ENCODE measurements at places on chromosomes 2 and 18. TPM values are rescaled to one million over a fixed set of nuclear protein-coding genes. Genes with fewer than 3 reads are reported as not detected.

CTLA4 gene
- total RNA-seq, result 1.6 TPM

C2orf72 gene
- total RNA-seq, result 34.2 TPM

CNGA3 gene
- total RNA-seq, result not detected

LIMS3 gene
- total RNA-seq, result 3.1 TPM

RAB6C gene
- total RNA-seq, result 0.23 TPM

LYPD6 gene
- 30.1 TPM for total RNA-seq

INHA gene
- total RNA-seq, result 0.37 TPM

- no peak for DNase-seq
Observed at GRCh38 chr2:105869341-105869740, 124.6 kb downstream of the NCK2 start.

- DNase-seq, result no peak
Observed at GRCh38 chr2:102295566-102295965, 15.8 kb upstream of the IL1RL1 start.

DNA sequence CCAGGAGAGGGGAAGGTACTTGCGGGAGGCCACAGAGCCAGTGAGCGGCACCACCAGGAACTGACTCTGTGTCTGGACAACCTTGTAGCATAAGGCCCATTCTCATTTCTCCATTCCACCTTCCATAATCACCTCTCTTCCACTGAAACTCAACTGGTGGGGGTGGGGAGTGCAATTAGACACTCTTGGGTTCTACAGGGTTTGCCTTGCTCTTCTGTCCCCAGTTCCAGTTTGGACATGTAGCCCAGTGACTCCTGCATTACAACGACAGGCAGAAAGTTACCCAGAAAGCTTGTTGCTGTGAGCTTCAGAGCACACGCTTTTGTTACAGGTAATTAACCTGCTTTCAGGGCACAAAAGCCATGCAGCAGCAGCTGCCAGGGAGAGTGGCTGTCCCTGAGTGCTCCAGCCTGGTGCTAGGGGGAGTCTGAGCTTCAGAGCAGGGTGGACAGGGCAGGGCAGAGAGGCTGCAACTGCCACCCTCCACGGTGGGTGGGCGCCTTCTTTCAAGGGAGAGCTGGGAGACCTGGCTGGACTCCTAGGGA is 65.2 kb downstream of the COPS8 start:
- no peak for DNase-seq

DNA sequence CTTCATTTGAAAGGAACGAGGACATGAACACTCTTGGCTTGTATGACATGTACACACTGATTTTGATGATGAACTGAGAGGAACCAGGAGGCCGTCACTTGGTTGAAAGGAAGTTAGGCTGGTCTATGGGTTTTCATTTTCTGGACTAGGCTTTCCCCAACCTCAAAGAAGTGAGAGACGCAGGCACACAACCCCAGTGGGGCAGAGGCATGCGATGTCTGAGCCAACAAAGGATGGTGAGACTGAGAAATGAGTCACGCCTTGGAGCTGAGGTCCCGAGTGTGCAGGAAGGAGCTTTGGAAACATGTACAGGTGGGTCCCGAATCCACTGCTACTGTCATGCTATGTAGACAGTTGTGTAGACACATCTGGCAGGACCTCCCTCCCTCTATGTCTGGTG is 24.1 kb downstream of the SIGLEC15 start:
- no peak for DNase-seq

DNA sequence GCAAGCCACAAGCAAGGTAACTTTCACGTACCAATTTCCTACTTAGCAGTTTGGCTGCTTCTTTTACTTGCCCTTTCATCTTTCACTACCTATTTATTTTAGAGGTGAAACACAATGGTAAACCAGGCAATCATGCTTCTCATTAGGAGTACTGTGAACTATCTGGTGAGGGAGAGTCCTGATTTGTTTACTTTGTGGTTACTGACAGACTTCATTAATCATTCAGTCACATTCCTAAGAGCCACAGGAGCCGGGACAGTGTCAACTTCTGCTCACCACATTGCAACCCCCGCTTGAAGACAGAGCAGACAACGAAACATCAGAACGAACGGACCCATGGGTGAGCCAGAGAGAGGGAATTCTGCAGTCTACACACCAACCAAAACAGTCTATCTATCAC is 28.8 kb downstream of the TUBB6 start:
- no peak for DNase-seq

DNA sequence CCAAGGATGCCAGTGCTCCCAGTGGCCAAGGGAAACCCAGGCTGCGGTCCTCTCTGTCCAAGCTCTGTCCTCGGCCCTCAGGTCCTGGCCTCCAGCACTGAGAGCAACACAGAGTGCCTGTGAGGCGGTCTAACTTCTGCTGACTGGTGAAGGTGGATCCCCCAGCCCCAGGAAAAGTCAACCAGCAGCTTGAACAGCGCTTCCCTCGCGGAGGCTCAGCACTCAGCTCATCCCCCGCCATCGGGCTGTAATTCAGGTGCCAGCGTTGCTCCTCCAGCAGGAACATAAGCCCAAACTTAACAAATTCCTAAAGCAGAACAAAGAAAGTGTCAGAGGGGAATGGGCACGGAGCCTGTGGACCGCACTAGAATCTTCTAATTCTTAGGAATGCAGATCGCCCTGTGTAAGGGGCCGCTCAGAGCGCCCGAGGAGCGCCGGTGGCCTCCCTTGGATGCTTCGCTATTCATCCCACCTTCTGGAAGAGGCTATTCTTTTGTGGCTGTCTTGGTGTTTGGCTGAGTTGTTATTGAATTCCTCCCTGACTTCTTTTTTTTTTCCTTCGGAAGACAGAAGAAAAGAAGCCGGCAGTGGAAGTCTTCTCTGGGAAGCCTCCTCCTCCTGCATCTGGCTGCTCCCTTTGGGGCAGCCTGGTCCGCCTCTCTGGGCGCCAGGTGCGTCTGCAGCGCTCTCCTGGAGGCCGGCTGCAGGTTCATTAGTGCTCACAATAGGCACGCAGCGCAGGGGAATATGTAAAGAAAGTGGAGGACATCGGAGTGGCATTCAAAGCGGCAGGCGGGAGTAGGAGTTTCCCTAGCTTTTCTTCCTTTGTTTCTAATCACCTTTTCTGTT is 905.6 kb downstream of the TSN start:
- DNase-seq, result no peak

- no peak for DNase-seq
Observed at GRCh38 chr18:4172196-4173100, 282.7 kb downstream of the DLGAP1 start.

DNA sequence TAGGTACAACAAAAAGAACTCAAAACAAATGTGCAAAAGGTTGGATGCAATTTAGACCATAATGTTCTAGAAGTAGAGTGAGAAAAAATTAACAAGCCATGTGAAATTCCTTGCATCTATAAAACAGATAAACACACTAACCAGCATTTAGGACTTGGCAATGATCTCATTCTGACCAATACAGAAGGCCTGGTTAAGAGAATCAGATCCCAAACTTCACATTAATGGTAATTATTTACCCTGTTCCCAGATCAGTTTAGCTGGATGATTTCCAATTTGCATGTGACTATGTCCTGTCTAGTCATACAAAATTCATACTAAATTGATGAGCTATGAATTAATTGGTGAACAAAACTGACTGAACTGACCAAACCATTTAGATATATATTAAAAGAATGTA is 98.4 kb upstream of the FIGN start:
- DNase-seq, result no peak

- DNase-seq, result no peak
Observed at GRCh38 chr2:118992740-118993391, 50.9 kb downstream of the MARCO start.

DNA sequence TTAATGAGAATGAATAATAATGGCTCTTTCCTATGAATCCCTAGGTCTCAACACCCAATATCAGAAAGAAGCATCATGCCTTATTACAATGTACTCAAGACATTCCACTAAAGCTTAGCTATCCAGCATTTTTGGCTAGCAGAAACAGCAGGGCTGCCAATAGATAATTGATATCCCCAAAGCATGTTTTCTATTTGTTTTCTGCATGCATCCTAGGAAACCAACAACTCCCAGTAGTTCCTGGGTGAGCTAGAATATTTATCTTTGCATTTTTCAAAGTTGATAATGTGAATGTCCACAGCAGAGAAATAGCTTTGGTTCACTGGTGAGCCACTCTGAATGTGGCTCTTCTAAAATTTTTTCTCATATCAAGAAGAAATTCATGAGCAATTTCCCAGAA is 5.8 kb upstream of the ANTXR1 start:
- DNase-seq, result no peak

DNA sequence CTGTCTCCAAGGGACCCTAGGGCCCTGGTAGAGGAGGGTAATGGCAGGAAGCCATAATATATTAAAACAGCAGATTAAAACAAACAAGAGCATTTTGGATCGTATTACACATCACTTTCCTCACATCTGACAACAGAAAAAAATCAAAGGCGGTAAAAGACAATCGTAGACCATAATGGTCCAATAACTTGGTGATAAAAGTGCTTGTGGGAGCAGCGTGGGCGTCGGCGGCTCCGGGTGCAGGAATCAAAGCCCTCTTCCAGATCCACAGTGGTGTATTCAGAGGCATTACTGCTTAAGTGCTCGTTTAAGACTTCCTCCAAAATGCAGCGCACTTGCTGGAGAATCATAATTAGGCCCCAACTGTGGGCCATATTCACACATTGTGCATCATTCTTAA is 68.0 kb downstream of the FECH start:
- DNase-seq, result no peak

GRCh38 chr2:67046591-67046990 is 350.5 kb upstream of the ETAA1 start:
- no peak for DNase-seq

- DNase-seq, result no peak
Observed at GRCh38 chr2:52857722-52858121, 909.9 kb upstream of the CHAC2 start.

All from mucosa of gallbladder (tissue), 1 donor.